CD8-positive, alpha-beta T cell (primary cell): ENCODE measurements at places on chromosomes 7 and 10.

- DNase-seq: no peak
Measured at GRCh38 chr10:4130685-4131084, 345.7 kb upstream of the KLF6 start.

DNA sequence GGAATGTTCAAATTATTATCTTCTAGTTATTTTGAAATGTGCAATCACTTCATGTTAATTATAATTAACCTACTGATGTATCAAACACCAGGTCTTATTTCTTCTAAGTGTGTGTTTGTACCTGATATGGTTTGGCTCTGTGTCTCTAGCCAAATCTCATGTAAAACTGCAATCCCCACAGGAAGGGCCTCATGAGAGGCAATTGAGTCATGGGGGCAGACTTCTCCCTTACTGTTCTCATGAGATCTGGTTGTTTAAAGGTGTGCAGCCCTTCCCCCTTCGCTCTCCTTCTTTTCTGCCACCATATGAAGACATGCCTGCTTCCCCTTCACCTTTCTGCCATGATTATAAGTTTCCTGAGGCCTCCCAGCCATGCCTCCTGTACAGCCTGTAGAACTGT lies 18.6 kb upstream of the PRKCQ start:
- no peak for DNase-seq

GRCh38 chr7:81285142-81285871 lies 366.5 kb upstream of the SEMA3C start:
- no peak for DNase-seq

- no peak for DNase-seq
Measured at GRCh38 chr7:74579800-74580685, 77.5 kb upstream of the GTF2I start.

- DNase-seq: no peak
Measured at GRCh38 chr7:96486681-96487080, 164.8 kb upstream of the SLC25A13 start.

DNA sequence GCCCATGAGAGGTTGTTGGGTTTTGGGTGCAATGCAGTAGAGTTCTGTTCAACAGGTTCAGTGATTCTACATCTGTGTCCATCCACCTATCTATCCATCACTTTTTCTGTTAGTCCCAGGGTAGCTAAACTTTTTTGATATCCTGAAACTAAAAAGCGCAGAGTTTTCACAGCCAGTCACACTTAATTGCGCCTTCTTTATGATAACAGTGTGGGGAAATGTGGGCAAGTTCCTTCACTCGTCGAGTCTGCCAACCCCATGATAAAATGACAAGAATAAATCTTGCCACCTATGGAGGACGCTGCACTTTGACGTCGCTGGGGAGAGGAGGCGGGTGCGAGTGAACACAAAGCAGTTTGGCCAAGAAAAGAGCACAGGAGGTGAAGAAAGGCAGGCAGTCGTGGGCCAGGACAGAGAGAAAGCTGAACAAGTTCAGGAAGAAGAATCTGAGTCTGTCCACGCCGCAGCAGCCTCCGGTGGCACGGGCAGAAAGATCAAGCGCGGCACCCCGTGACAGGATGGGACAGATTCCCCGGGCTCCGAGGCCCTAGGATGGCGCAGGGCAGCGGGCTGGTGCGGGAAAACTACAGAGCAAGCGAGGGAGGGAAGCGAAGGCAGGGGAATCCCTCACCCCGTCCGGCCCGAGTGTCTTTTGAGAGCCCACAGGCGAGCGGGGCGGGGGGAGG lies 9.2 kb downstream of the SP8 start:
- no peak for DNase-seq
